ENCODE measurements at places on chromosomes 6 and 20.

DNA sequence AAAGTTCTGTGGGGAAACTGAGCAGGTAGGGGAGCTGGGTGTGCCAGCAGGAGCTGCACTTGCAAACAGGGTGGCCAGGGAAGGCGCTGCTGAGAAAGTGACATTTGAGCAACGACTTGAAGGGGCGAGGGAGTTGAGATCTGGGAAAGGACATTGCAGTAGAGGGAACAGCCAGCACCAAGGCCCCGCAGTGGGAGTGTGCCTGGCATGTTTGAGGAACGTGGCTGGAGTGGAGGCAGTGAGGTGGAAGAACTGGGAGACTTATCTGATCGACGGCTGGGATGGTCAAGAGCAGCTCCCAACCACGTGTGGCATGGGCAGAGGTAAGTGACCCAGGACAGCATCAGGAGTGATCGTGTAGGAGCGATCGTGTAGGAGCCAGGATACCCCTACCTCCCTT, 77.3 kb downstream of the TOX2 start:
- no peak for DNase-seq

DNA sequence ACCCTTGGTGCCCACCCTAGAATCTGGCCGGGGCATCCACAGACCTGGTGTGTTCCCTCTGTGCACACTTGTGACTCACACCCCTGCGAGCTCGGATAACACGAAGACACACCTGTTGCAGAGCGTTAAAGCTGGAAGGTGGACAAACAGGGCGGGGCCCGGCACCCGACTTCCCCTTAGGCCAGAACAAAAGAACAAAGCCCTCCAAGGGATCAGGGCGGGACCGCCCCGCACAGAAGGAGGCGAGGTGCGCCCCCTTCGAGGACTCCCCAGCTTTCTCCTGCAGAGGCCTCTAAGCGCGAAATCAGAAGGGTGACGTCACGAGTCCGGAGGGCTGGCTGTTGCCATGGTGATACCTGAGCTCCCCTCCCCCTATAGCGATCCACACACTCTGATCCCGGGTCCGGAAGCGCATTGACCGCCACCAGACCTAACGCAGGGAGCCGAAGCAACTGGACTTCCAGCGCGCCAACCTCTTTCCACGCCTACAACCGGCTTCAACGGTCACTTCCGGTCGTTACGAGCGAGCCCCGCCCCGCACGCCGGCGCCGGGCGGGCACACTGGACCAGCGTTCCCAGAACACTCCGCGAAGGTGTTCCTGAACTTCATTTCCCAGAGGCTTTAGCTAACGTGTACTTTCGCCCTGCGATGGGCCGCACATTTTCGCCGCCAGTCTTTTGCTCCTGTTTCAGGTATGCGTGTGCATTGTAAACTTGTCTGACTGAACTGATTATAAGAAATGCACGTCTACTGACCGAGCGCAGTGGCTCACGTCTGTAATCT, at the start of gene ZNF184:
TSS of gene ZNF184 (minus strand) at position 489 of the 784 bp plus-strand sequence. CDS start 811 bp downstream, outside the sequence.
- DNase-seq = peak; percentile 92

DNA sequence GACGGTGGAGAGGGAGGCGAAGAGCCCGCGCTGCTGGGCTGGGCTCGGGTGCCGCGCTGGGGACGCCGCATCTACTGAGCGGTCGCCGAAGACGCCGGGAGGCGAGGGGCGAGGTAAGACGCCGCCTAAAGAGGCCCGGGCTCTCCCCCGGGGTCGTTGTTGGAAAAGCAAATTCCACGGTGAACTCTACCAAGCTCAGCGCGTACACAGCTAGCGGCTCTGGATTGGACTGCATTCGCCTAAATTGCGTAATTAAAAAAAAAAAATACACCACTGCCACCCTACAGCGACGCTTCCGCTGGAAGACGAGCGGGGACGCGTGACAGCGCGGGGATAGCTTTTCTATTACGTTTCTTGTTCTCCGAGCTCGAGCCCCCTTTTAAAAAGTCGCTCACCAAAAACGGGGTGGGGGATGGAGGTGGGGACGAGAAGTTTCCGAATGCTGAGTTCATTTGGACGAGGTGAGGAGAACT, 92.0 kb upstream of the PRDM1 start:
- DNase-seq = no peak

DNA sequence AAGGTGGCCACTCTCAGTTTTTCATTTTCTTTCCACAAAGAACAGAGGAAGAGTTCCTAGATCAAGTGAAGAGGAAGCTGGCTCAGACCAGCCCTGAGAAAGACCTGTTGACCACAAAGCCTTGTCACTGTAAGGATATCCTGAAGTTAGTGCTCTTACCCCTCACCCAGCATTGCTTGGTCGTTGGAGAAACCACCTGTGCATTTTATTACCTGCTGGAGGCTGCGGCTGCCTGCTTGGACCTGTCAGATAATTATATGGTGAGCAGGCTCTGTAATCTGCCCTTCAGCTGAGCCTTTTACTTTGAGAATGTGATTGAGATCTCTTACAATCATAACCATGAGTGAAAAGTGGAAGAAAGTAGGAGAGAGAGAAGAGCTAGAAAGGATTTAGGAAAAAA, 21.9 kb downstream of the TREML1 start:
- no peak for DNase-seq

DNA sequence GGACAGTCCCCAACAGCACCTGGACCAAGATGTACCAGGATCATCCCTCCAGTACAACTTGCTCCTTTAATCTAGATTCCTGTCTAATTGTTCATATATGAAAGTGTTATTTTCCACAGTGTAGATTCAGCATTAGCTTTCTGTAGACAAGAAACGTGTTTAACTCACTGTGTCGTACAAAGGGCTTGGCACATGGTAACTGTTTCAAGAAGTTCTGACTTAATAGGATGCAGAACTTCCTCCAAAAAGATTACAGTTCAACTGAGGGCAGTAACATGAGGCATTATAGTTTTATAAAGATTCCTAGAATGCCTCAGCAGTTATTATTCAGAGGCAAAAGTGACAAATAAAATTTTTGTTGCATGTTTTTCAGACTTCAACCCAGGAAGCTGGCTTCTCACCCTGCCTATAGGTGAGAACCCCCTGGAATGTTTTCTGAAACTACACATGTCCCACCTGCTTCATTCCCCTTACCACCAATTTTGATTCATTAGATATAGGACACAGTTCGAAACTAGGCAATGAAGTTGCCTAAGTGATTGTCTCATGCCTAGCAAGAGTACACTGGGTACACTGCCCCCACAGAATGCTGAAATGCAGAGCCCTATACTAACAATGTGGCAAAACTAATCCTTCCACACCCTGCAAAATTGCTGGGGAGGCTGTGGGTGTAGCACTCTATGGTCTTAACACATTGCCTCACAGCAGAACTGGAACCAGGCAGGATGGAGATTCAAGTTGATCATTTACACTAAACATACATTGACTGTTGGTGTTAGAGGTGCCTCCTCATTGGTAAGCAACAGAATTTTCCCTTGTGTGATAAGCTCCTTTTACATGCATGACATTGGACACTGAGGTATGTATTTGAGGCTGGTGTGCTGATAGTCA, 22.6 kb upstream of the SH3BGRL2 start:
- no peak for DNase-seq

DNA sequence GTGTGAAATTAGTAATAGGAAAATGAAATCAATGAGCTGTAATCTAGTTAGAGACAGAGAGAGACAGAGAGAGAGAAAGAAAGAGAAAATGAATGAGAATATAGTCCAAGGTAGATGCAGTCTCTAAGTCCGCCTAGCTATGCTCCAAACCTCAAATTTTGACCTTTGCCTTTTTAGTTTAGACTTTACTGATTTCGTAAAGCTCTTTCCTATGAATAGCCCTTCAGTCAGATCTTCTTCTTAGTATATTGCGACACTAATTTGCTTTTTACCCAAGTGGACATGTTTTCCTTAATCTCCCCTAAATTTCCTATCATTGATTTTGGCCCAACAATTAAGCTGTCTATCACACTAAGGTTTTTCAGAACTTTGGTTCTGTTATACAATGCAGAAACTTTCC, 49.5 kb downstream of the TFAP2D start:
- DNase-seq = no peak

- no peak for DNase-seq
Observed at GRCh38 chr6:138948004-138948403, 40.0 kb downstream of the REPS1 start.

- no peak for DNase-seq
Observed at GRCh38 chr6:113824866-113825265, 32.3 kb upstream of the MARCKS start.

DNA sequence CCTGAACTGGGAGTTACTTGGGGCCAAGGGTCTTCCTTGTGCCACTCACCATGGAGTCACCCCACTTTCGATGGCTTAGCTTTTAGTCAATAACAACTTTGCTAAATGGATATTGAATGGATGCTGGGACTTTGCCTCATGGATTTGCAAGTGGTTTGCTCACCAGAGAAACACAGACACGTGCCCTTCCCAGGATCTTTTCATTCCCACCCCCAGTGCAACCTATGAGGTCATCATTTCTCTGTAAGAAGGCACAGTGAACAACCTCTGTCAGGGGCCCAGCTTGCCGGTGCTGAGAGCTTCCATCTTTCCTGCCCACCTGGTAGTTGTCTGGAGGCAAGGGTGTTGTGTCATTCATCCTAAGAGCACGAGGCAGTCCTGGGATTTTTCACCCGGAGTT, 256.8 kb upstream of the PMEPA1 start:
- no peak for DNase-seq

DNA sequence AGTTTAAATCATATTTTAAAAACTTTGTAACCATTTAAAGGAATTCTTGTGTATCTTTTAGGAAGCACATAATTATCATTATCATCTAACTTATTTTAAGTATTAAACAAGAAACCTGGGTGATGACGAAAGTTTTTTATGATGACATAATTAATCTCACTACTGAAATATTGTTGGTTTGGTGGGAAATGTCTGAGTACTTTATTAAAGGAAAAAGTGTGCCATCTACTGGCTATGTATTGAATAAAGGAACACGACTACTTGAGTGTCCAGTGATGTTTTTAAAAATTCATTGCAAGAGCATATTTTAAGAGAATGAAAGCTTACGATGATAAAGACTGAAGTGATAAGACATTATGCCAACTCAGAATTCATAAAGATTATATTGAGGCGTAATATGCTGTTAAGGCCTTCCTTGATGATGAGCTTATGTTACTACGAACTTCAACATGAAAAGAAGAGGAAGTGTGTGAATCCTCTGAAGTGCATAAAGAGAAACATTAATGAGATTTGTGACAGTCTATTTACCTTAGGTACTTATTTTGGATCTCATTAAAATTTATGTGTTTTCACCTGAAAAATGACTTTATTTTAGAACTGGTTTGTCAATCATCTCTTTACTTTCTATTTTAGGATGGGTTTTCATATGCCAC, 12.0 kb upstream of the TRMT11 start:
- DNase-seq = peak; percentile 4

GRCh38 chr6:113112086-113112485, 745.1 kb upstream of the MARCKS start:
- DNase-seq = no peak

DNA sequence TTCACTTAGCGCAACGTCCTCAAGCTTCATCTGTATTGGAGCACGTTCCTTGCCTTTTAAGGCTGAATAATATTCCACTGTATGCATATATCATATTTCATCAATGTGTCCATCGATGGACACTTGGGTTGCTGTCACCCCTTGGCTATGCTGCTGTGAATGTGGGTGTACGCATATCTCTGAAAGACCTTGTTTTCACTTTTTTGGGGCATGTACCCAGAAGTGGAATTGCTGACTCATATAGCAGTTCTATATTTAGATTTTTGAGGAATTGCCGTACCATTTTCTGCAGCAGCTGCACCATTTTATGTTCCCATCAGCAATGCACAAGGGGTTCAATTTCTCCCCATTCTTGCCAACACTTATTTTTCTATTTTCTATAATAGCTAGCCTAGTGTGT, 22.8 kb upstream of the SLC23A2 start:
- DNase-seq = no peak

DNA sequence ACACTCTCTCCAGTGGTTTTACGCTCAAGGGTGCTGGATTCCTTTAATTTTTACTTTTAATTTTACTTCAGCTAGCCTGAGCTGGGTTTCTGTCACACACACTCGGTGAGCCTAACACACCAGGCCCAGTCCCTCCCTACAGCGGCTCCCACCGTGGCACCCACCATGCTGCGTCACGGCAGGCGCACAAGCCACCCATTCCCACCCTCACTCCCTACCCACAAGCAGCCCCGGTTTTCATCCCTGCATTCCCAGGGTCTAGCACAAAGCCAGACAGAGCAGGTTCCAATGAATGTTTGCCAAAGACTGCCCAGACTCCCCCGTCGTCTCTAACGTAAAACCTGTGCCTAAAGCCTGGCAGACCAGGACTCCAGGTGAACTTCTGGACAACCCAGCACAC, 50.3 kb downstream of the MYH7B start:
- DNase-seq = no peak

DNA sequence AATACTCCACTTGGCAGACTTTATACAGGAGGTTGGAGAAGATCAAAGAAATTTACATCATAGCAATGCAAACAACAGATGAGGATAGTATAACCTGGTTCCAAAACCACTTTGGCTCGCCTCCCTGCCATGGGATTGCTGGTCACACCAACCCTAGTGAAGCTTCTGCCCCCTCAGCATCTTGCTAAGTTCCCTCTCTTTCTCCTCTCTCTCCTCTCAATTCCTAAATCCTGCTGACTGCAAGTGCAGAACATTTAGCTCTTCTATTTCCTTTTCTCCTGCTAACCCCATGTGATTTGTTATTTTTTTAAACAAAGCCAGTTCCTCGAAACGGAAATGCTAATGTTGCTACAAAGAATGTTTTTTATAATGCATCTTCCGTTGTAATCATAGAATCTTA, 50.3 kb upstream of the LY86 start:
- no peak for DNase-seq

GRCh38 chr6:142353690-142354089, 51.9 kb downstream of the ADGRG6 start:
- no peak for DNase-seq

- DNase-seq = no peak
Observed at GRCh38 chr6:94177429-94177828, 758.1 kb upstream of the EPHA7 start.

DNA sequence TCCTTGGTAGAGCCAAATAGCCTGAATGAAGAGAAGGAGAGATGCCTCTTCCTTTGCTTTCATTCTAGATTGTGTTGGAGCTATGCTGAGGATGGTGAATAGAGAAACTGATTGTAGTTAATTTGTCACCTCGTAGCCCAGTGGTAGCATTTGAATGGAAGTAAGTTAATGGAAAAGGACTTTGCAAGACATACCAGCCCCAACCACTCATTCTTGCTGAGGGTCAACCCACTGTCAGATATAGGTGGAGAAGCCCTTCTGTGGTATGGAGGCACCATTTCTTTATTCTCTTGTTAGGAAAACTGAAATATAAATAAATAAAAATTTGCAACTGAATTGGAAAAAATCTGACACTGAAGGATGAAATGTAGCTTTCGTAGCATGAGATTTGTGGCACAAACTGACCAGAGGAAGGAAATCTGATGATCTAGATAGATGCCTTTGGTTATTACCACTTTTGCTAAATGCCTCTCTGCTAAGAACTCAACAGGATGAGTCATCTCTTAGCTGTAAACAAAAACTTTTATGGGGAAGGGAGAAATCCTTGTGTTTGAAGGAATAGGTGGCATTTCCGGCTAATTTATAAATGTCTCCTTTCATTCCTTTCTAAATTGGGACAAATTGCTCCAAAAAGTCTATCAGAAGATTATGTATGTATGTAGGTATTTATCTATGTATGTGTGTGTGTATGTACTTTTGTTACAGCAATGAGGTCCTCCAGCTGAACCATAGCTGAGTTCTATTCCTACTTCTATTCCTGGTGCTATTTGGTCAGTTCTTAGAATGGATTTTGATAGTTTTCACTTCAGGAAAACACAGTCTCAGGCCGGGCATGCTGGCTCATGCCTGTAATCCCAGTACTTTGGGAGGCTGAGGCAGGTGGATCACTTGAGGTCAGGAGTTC, 76.5 kb upstream of the SUPT3H start:
- no peak for DNase-seq

All from NCI-H510A (cell line).